HCT116 (cell line): ENCODE measurements at places on chromosomes 16 and 17. TPM values are rescaled to one million over a fixed set of nuclear protein-coding genes. Genes with fewer than 3 reads are reported as not detected.

NLRC3 gene
- total RNA-seq, result 0.15 TPM

TLK2 gene
- 56.6 TPM for total RNA-seq

TMEM219 gene
- 75.5 TPM for total RNA-seq

NPIPB6 gene
- total RNA-seq, result 2.1 TPM
